GM23248 (cell line): ENCODE measurements at places on chromosomes 13 and 19. TPM values are rescaled to one million over a fixed set of nuclear protein-coding genes. Genes with fewer than 3 reads are reported as not detected.

Gene OR7D2
- not detected in 2 replicates for polyA plus RNA-seq

- no peak overlapping the region for H3K4me3 ChIP-seq
- no peaks in the 10 kb centered on the region for H3K36me3 ChIP-seq
- H3K4me1 ChIP-seq = no peaks in the 10 kb centered on the region
- H3K27ac ChIP-seq = no peak overlapping the region
- no peak for DNase-seq
Observed at GRCh38 chr19:29590278-29590677, 15.8 kb upstream of the POP4 start.

Gene ZNF850
- polyA plus RNA-seq = 0.29 and 0.75 TPM in 2 replicates

Gene PTPRH
- polyA plus RNA-seq = 0.28 and 0.49 TPM in 2 replicates

Gene DENND1C
- not detected in 2 replicates for polyA plus RNA-seq

- no peak overlapping the region for H3K4me3 ChIP-seq
- DNase-seq = no peak
- H3K36me3 ChIP-seq = no peaks in the 10 kb centered on the region
- no peak overlapping the region for H3K27ac ChIP-seq
- no peaks in the 10 kb centered on the region for H3K27me3 ChIP-seq
Observed at GRCh38 chr13:32993145-32993544, 23.1 kb upstream of the KL start.

Gene SBK3
- polyA plus RNA-seq = not detected in 2 replicates

- H3K27me3 ChIP-seq = no peaks in the 10 kb centered on the region
- H3K27ac ChIP-seq = no peak overlapping the region
- peaks cover 8% of the 10 kb centered on the region; the same call in 1 of the 2 replicates for H3K4me1 ChIP-seq
Observed at GRCh38 chr19:36420961-36421748, 2.7 kb upstream of the ZFP82 start.

DNA sequence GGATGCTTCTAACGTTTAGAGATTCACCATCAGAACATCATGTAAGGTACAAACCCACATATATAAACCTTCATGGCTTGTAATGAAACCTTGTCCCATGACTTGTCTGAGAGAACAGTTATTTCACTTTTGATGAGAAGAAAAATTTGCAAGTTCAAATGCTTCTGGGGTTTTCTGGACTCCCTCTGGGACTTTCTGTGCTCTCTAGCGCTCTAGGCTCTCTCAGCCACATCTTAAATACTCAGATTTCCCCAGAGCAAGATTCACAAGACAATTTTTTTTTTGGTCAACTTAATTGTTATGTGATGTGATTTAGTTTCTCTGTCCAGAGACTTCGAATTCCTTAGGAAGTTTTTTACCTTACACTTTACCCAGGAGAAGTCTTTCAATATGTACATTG is 282.8 kb upstream of the EDNRB start:
- H3K27ac ChIP-seq = no peak overlapping the region
- no peak for DNase-seq
- no peaks in the 10 kb centered on the region for H3K36me3 ChIP-seq
- H3K4me3 ChIP-seq = no peak overlapping the region
- H3K27me3 ChIP-seq = no peaks in the 10 kb centered on the region

GRCh38 chr13:24222756-24223155 is 62.2 kb downstream of the SPATA13 start:
- H3K36me3 ChIP-seq = no peaks in the 10 kb centered on the region
- no peaks in the 10 kb centered on the region for H3K27me3 ChIP-seq
- H3K4me1 ChIP-seq = no peaks in the 10 kb centered on the region

Gene C5AR1
- 0.10 and 0.46 TPM in 2 replicates for polyA plus RNA-seq

- no peaks in the 10 kb centered on the region for H3K4me1 ChIP-seq
- H3K36me3 ChIP-seq = no peaks in the 10 kb centered on the region
- no peaks in the 10 kb centered on the region for H3K27me3 ChIP-seq
- H3K4me3 ChIP-seq = no peak overlapping the region
Observed at GRCh38 chr13:99363949-99364348, 56.8 kb upstream of the GPR183 start.

Gene ZSCAN4
- polyA plus RNA-seq = not detected in 2 replicates
